Activated T-helper 1 cell treated with anti-CD3 and anti-CD28 coated beads, Interleukin-12 subunit alpha, Interleukin-12 subunit beta, Interleukin-2, Interleukin-4 antibody, amounts not matched to agents 30 ng/mL and 10 ng/mL and 1 ng/mL, durations not matched to agents 14 hours and 24 hours and 36 hours (primary cell): ENCODE measurements at places on chromosomes 12 and 14.

DNA sequence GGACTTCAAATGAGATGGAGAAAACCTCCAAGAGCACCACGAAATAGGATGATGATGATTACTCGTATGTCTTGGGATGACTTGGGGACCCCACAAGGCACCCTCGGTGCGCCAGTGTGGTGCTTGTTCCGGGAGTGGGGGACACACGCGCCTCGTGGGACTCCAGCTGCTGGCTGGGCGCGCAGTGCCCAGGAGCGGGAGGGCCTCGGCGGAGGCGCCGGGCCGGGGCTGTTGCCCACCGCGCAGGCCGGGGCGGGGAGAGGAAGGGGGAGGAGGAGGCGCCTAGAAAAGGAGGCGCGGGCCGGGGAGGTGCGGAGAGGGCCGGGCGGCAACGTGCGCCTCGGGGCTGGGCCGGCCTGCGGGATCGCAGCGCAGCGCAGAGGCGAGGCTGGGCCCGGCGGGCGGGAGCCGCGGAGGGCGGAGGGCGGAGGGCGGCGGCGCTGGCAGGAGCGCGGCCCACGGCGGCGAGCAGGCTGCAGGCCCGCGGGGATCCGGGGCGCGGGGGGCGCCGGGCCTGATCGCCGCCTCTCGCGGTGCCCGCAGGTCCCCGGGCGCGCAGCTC, at the start of gene RFLNA:
TSS of gene RFLNA (plus strand) at position 314 of the 562 bp plus-strand sequence. CDS start 337 bp downstream, outside the sequence.
- H3K36me3 ChIP-seq = no peaks in the 10 kb centered on the region
- H3K4me1 ChIP-seq = no peaks in the 10 kb centered on the region
- H3K4me3 ChIP-seq = no peak within 1 kb of the TSS
- H3K27me3 ChIP-seq = peaks cover 33% of the 10 kb centered on the region
- no peak for DNase-seq
- no peak within 1 kb of the TSS for H3K27ac ChIP-seq

GRCh38 chr12:91239481-91239880, 56.9 kb upstream of the DCN start:
- H3K4me3 ChIP-seq = no peak overlapping the region
- no peak for DNase-seq
- H3K4me1 ChIP-seq = no peaks in the 10 kb centered on the region
- H3K36me3 ChIP-seq = no peaks in the 10 kb centered on the region
- no peak overlapping the region for H3K27ac ChIP-seq

DNA sequence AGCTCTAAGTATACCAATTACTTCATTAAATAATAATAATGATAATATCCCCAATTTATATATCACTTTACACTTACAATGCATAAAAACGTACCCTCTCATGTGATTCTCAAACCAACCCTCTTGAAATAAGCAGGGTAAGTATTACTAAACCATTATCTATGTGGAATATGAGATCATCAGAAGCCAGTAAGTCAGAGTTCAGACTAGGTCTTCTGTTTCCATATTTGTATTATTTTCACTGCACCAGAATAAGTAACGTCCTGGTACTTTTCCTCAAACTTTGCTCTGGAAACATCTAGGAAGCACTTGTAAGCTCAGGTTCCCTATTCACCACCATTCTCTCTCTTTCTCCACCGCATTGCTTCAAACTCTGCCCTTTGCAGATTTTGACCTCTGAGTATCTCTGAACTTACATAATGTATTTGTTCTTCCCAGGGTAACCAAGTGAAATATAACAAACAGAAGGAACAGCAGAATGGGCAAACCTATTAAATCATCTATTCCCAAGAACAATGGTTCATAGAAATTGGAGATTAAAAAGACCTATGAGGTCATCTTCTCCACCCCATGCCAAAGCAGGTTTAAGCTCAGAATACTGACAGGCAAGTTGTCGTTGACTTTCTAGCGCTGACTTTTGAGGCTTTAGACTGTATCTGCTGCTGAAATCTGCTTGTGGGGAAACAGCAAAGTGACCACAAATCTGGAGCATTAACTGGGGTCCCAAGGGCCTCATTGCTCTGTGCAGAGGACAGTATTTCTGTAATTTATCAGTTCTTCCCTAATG, 161.3 kb upstream of the FAR2 start:
- no peak overlapping the region for H3K4me3 ChIP-seq
- H3K36me3 ChIP-seq = no peaks in the 10 kb centered on the region
- H3K27me3 ChIP-seq = peaks cover 2% of the 10 kb centered on the region
- H3K27ac ChIP-seq = no peak overlapping the region
- no peaks in the 10 kb centered on the region for H3K4me1 ChIP-seq
- no peak for DNase-seq

GRCh38 chr14:104148433-104149277, 10.3 kb downstream of the KIF26A start:
- DNase-seq = no peak
- H3K36me3 ChIP-seq = no peaks in the 10 kb centered on the region
- H3K4me1 ChIP-seq = no peaks in the 10 kb centered on the region
- H3K27me3 ChIP-seq = no peaks in the 10 kb centered on the region
- H3K4me3 ChIP-seq = no peak overlapping the region

DNA sequence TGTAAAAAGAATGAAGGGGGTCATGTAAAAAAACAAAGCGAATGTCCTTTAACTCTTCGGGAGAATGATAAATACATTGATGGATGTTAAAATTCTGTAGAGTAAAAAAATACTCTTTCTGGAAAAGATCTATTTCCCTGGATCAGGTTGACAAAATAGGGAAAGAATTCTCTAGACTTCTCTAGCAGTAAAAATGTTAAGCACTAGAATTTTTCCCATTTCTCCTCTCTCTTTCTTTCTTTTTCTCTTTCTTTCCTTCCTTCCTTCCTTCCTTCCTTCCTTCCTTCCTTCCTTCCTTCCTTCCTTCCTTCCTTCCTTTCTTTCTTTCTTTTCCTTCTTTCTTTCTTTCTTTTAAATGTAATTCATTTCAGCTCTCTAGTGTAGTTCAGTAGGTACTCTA, 552.5 kb downstream of the LRFN5 start:
- no peaks in the 10 kb centered on the region for H3K36me3 ChIP-seq
- no peak overlapping the region for H3K4me3 ChIP-seq
- DNase-seq = no peak
- no peaks in the 10 kb centered on the region for H3K4me1 ChIP-seq
- no peak overlapping the region for H3K27ac ChIP-seq

- H3K4me3 ChIP-seq = peak overlapping the region; percentile 45
- peaks cover 74% of the 10 kb centered on the region for H3K4me1 ChIP-seq
- peaks cover 1% of the 10 kb centered on the region for H3K27me3 ChIP-seq
- H3K27ac ChIP-seq = peak overlapping the region; percentile 76
- DNase-seq = no peak
Observed at GRCh38 chr12:56721216-56721615, 3.9 kb downstream of the NACA start.

- no peak overlapping the region for H3K27ac ChIP-seq
- no peak overlapping the region for H3K4me3 ChIP-seq
- peaks cover 7% of the 10 kb centered on the region for H3K4me1 ChIP-seq
- peaks cover 15% of the 10 kb centered on the region for H3K27me3 ChIP-seq
Observed at GRCh38 chr12:8483079-8483478, 27.3 kb downstream of the CLEC6A start.

DNA sequence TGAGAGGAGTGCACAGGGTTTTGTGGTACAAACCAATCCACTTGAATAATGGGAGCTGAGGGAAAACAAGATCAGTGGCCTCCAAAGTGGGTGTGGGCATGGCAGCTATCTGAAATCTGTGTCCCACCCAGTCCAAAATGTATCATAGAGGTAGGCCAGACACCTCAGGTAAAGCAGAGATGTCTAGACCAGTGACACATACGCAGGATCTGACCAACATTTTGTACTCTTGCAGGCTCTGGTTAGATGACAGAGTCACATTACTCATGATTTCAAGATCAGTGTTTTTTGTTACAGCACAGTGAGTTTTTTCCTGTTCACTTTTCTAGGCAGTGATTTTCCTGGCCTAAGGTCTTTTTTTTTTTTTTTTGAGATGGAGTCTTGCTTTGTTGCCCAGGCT, 211.8 kb downstream of the PCNX1 start:
- H3K4me1 ChIP-seq = peaks cover 10% of the 10 kb centered on the region
- H3K36me3 ChIP-seq = peaks cover 4% of the 10 kb centered on the region
- H3K27ac ChIP-seq = no peak overlapping the region

DNA sequence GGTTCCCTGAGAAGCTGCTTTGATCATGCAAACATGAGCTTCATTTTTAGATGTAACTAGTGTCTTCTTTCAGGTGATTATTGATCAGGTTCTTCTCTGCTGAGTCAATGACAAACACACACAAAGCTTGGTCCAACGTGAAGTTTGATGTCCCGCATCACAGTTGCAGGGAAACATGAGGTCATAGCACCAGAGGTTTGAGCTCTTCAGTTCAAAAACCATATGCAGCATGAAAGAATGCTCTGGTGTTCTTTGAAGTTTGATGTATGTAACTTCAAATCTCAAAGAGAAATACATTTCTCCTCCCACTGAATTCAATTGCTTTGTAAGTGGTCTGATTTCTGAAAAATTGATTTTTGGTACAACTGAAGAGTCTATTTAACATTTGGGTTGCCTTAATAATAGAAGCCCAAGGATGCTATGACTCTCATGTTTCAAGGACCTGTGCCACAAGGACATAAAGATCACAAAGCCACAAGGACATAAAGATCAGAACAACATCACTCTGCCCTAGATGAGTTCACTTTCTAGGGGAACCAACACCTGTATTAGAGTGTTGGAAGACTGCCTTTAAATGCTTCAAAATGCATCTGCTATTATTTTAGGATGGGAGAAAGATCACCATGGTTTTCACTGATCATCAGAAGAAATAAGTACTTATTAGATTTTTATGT, 31.1 kb upstream of the AMIGO2 start:
- peak overlapping the region; percentile 18 for H3K27ac ChIP-seq
- H3K36me3 ChIP-seq = peaks cover 35% of the 10 kb centered on the region
- no peak overlapping the region for H3K4me3 ChIP-seq
- H3K4me1 ChIP-seq = peaks cover 26% of the 10 kb centered on the region
- no peak for DNase-seq

DNA sequence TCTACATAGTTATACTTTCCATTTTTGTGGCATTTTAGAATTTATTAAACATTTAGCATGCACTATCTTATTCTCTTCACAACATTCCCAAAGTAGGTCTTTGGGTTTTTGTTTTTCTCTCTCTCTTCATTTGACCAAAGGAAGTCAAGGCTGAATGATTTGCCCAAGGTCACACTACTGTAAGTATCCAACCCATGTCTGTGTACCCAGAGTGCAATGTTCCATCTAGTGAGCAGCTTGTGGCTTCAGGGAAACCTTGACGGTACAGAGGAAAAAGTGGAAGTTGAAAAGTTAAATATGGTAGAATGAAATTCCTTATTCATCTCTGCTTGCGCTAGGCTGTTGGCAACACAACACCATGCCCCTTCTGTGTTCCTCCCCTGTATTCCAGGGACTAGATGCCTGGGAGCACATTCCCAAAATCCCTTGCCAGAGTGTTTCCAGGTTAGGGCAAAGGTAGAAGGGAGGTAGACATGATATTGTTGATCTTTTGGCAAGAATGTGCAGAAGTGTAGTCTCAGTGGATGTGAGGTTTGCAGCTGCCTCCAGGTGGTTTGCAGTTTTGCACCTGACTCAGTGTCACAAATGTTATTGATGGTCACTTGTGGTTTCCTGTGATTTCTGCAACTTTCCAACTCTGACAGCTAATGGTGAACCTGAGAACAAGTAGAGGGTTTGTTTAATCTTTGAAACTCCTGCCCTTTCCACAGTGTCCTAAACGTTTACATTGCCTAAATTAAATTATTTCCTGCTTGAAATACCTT, 196.7 kb downstream of the RMST start:
- H3K27me3 ChIP-seq = no peaks in the 10 kb centered on the region
- no peak overlapping the region for H3K27ac ChIP-seq
- DNase-seq = no peak

DNA sequence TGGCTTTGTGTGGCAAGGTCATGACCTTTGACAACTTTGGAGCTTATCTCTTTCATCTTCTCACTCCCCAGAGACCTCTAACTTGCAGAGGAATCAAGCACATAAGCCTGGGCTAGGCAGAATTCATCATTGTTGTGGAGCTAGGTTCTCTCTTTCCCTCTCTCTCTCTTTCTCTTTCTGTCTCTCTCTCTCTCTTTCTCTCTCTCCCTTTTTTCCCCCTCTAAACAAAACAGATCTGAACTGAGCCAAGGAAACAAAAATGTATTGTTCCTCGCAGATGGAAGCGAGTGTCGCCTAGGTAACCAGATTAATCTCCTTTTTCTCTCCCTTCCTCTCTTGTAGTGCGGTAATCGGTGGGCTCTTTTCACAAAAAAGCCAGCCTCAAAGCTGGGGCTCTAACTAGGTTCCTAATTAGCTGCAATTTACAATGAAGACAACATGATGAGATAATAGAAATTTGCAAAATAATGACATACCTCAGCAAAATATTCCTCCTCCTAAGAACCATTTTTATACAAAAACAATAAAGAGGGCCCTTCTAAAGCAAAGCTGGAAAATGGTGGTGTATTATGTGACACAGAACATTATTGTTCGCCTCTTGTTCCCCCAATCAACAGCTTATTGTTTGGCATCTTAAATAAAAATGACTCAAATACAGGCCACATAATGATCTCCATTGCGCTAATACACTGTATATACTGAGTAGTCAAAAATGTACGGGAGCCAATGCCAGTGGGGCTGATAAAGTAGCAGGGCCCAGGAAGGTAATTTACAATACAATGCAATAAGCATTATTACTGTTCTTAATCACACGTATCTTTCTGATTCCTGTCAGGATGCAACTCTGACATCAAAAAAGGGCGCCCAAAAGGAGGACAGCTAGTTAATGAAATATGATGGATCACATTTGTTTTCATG, 65.7 kb upstream of the SOX5 start:
- H3K4me1 ChIP-seq = no peaks in the 10 kb centered on the region
- no peaks in the 10 kb centered on the region for H3K36me3 ChIP-seq
- H3K27me3 ChIP-seq = no peaks in the 10 kb centered on the region
- DNase-seq = no peak

DNA sequence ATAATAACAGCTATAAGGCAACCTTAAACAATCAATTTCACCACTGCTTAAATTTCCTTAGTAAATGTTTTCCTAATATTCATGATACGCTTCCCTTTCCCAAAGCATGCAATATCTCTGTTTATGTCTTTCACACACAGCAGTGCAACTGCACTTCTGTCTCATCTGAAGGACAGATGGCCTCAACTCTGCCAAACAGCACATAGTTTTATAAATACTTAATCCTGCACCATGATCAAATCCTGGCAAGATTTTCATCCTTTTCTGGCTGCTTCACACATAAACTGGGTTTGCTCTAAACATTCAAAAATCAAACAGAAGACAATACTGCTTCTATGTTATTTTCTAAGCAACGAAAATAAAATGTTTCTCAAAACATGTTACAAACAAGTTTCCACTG, 266.3 kb downstream of the ITPR2 start:
- H3K36me3 ChIP-seq = peaks cover 4% of the 10 kb centered on the region
- no peak overlapping the region for H3K4me3 ChIP-seq
- H3K27me3 ChIP-seq = peaks cover 2% of the 10 kb centered on the region
- H3K27ac ChIP-seq = no peak overlapping the region
